Activated CD4-positive, CD25-positive, alpha-beta regulatory T cell treated with anti-CD3 and anti-CD28 coated beads, Interleukin-2, amount 50 U/mL, for 16 hours (primary cell): ENCODE measurements at places on chromosomes 11 and 22.
A peak's percentile ranks its signal among the peaks of the same experiment; 100 is the strongest.

- no peak for DNase-seq
These were observed 10.3 kb downstream of the APOL4 start for GRCh38 chr22:36191106-36191836.

GRCh38 chr11:117819096-117820040 is 5.2 kb downstream of the FXYD2 start:
- DNase-seq = no peak

- DNase-seq = no peak
These were observed 239.1 kb upstream of the ARHGAP20 start for GRCh38 chr11:110951037-110951949.

GRCh38 chr11:71372693-71373657 is 75.2 kb downstream of the DHCR7 start:
- DNase-seq = no peak

- DNase-seq = no peak
These were observed 539 bp upstream of the SLC36A4 start for GRCh38 chr11:93198215-93198845.

- no peak for DNase-seq
These were observed 921.3 kb downstream of the BRD1 start for GRCh38 chr22:48906216-48906835.

GRCh38 chr11:36212564-36213392 is 76.4 kb downstream of the COMMD9 start:
- no peak for DNase-seq

GRCh38 chr11:68282141-68282860 is 10.5 kb upstream of the C11orf24 start:
- DNase-seq = no peak

GRCh38 chr11:27477243-27477642 is 4.7 kb upstream of the LGR4 start:
- no peak for DNase-seq

GRCh38 chr11:35274909-35275785 is 136.2 kb downstream of the CD44 start:
- no peak for DNase-seq

DNA sequence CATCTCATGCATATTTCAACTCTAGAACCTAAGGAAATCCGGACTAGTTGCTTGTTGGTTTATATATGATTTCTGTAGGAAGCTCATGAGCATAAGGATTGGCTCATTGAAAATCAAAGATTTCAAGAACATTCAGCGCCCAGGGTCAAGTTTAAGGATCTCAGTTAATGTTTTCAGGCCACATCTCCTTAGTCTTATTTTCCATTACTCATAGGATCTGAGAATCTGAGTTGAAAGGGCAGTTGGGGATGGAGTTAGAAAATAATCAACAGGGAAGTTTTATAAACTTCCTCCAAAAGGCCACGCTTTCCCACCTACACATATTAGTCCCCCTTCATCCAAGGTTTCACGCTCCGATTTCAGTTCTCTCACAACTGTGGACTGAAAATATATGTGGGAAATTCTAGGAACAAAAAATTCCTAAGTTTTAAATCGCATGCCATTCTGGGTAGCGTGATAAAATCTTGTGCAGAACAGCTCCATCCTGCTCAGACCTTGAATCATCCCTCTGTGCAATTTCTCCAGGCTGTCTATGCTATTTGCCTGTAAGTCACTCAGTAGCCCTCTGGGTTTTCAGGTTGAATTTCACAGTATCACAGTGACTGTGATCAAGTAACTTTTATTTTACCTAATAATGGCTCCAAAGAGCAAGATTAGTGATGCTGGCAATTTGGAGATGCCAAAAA is 160.2 kb downstream of the KIRREL3 start:
- DNase-seq = no peak

DNA sequence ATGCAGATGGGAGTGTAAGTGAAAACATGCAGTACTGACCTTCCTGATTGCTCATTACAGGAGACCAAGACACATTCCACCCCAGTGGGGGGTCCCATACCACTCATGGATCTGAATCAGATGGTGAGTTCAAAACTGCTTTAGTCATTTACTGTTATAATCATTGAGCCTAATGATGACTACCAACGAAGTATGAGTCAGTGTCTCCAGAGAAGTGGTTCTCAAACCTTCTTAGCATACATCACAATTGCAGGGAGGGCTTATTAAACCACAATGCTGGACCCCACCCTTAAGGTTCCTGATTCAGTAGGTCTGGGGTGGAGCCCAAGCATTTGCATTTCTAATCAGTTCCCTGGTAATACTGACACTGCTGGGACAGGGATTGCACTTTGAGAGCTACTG is 75.8 kb downstream of the CD44 start:
- DNase-seq = peak; percentile 12

DNA sequence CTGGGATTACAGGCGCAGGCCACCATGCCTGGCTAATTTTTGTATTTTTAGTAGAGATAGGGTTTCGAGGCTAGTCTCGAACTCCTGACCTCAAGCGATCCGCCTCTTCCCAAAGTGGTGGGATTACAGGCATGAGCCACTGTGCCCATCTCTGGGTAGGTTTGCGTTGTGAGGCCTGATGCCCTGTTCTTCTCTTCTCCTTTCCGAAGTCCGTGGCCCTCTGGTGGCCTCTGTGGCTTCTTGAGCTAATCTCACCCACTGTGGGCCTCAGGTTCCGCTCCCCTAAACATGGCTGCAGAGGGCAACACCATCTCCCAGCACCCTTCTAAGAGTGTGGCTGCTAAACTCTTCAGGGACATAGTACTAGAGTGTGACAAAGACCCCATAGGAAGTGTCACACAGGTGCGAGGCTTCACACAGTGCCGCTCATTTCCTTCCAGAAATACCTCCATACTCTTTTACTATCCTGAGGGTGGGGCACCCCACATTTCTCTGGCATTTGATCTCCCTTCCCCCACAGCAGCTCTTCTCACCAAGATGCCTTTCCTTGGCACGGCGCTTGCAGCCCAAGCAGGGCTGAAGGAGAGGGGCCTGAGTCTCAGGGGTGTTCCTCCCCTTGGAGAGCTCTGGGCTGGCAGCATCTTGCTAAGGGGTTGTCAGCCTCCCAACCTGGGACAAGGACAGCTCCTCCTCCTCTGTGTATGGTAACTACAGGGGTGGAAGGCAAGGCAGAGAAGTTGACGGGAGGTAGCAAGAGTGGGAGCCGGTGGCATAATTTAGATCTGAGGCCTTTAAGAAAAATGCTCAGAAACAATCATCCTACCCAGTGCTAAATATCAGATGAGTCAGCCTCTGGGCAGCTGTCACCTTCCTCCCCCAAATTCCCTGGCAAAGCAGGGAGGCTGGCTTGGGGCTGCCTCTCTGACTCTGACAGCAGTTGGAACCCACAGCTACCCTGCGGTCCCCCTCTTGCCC is 6.1 kb downstream of the THY1 start:
- DNase-seq = no peak

DNA sequence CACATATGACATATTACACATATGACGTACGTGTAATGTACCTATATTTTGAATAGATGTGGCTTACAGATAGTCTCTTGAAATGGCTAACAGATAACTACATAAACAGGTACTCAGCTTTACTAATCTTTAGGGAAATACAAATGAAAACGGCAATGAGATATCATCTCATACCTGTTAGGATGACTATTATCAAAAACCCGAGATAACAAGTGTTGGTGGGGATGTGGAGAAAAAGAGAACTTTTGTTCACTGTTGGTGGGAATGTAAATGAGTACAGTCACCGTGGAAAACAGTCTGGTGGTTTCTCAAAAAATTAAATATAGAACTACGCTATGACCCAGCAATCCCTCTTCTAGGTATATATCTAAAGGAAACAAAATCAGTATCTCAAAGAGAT is 247.6 kb downstream of the ETS1 start:
- no peak for DNase-seq

GRCh38 chr11:131614631-131615030 is 244.2 kb downstream of the NTM start:
- DNase-seq = no peak

GRCh38 chr22:46226577-46226976 is 23.5 kb downstream of the CDPF1 start:
- no peak for DNase-seq

DNA sequence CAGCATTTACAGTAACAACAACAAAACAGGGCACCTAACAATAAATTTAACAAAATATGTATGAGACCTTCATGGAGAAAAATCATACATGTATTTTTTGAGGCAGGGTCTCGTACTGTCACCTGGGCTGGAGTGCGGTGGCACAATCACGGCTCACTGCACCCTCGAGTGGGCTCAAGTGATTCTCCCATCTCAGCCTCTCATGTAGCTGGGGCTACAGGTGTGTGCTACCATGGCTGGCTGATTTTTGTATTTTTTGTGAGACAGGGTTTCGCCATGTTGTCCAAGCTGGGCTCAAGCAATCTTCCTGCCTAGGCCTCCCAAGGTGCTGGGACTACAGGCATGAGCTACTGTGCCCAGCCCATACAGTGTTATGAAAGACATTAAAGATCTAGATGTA is 278.1 kb downstream of the SWAP70 start:
- no peak for DNase-seq

DNA sequence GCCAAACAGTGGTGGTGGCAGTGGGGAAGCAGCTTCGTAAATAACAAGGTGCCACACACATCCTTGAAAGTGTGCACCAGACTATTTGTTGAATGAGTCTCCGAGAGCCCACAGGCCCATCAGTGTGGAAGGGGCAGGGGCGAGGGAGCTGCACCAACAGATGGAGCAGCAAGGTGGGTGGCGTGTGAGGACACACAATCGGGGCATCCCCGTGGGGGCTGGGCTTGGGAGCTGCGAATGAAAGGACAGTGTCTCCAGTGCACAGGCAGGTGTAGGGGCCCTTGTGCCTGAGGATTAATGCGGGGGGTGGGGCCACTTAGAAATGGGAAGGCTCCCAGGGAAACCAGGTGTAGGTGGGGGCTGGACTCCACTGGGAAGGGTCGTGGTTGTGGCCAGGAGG is 2.8 kb downstream of the NRXN2 start:
- DNase-seq = no peak

- DNase-seq = no peak
These were observed 18.7 kb downstream of the PVALB start for GRCh38 chr22:36797911-36798673.

- no peak for DNase-seq
These were observed 10.0 kb downstream of the IGSF9B start for GRCh38 chr11:133946541-133947318.

- DNase-seq = no peak
These were observed 5.5 kb upstream of the SELENOH start for GRCh38 chr11:57735619-57736298.

DNA sequence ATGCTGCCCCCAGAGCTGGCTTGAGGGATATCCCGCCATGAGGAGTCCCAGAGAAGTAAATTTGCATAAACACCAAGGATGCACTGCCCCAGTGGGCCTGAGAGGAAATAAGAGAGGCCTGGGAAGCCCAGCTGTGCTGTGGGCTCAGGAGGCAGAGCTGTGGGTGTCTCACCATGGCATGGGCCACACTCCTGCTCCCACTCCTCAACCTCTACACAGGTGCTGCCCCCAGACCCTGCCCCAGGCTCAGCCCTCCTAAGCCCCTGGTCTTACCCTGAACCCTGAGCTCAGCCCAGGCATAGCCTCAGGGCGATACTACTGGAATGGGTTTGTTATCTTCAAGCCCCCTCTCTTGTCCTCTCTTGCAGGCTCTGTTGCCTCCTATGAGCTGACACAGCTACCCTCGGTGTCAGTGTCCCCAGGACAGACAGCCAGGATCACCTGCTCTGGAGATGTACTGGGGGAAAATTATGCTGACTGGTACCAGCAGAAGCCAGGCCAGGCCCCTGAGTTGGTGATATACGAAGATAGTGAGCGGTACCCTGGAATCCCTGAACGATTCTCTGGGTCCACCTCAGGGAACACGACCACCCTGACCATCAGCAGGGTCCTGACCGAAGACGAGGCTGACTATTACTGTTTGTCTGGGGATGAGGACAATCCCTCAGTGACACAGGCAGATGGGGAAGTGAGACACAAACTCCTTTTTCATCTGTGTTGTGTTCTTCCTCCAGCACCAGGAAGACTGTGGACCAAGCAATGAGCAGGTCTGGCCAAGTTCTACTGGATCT is 59.9 kb downstream of the GGTLC2 start:
- no peak for DNase-seq

- DNase-seq = no peak
These were observed 899.6 kb upstream of the ANO3 start for GRCh38 chr11:25432376-25432775.

- DNase-seq = no peak
These were observed 273.8 kb upstream of the ZC3H12C start for GRCh38 chr11:109819410-109819809.

GRCh38 chr11:108758458-108758857 is 93.6 kb downstream of the DDX10 start:
- DNase-seq = no peak

- no peak for DNase-seq
These were observed 110.3 kb upstream of the PITPNB start for GRCh38 chr22:28029201-28029948.

DNA sequence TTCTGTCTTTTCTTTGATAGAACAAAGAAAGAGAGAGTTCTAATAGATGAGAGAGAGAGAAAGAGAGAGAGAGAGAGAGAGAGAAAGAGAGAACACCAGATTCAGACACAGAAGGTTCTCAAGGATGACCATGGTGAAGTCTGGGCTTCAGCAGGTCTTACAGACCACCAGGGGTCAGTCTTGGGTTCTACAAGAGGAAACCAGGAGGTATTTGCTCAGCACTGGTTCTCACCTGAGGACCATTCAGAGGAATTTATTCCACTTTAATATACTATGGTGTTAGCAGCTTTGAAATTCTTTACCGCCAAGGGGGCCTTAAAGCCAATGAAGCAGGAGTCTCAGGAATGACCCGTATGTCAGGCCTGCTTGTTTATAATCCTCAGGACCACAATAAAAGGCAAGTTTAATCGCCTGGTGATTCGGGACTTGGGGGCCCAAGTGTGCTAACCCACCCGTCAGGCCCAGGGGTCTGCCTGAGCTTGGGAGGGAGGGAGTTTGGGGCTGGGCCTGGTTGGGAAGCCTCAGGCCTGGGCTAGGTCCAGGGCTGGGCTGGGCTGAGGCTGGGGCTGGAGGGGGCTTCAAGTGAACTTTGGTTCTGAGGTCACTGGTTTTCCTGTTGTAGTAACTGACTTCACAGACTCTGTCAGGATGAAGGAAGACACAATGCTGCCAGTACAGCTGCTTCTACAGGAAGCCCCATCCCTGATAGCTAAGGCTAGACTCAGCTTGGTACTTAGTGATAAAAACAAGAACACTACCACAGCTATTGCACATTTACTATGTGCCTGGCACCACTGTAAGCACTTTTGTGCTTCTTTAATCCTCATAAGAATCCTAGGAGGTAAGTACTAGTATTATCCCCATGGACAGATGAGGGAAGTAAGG is 179.2 kb upstream of the ZBED5 start:
- DNase-seq = no peak

GRCh38 chr11:122803716-122804115 is 34.6 kb upstream of the CRTAM start:
- DNase-seq = no peak
